Fibroblast of villous mesenchyme (primary cell): ENCODE measurements at places on chromosomes 4 and X. TPM values are rescaled to one million over a fixed set of nuclear protein-coding genes. Genes with fewer than 3 reads are reported as not detected.

GRCh38 chr4:24260923-24261564 lies 323.3 kb downstream of the DHX15 start:
- DNase-seq, result no peak

DNA sequence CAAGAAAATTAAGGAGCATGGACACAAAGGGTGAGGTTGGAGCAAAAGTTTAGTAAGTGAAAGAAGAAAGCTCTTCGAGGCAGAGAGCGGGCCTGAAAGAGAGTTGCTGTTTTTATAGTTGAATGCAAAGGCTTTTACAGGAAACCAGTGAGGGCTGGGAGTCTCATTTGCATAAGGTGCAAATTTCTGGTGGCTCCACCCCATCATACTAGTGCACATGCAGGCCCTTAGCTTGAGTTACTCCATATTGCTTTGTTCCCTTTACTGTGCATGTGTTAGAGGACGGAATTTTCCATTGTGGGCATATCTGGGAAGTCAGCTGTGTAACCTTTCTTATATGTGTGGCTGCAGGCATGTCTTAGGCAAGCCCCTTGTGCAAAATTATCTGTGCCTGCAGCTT lies 48.0 kb downstream of the CPE start:
- DNase-seq, result no peak

- no peak for DNase-seq
Observed at GRCh38 chr4:145891958-145892357, 46.7 kb downstream of the ZNF827 start.

Gene PIM2
- 4.5 and 12.5 TPM in 2 replicates for total RNA-seq

DNA sequence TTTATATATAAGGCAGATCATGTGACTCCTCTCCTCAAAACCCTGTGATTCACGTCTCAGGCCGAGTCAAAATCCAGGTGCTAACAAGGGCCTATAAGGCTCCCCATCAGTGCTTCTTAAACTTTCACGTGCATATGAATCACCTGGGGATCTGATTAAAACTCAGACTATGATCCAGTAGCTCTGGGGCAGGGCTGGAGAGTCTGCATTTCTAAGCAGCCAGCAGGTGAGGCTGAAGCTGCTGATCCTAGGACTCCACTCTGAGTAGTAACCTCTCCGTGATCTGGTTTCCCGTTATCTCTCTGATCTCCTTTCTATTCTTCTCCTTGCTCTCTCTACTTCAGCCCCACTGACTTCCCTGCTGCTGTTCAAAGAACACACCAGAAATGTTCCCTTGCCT lies 252.4 kb upstream of the RPS6KA3 start:
- DNase-seq, result no peak

GRCh38 chr4:158667651-158668198 lies 4.0 kb downstream of the C4orf46 start:
- peak; percentile 51 for DNase-seq

Gene SOWAHD
- total RNA-seq, result 0.43 TPM in 1 of 2 replicates, not detected in the other

DNA sequence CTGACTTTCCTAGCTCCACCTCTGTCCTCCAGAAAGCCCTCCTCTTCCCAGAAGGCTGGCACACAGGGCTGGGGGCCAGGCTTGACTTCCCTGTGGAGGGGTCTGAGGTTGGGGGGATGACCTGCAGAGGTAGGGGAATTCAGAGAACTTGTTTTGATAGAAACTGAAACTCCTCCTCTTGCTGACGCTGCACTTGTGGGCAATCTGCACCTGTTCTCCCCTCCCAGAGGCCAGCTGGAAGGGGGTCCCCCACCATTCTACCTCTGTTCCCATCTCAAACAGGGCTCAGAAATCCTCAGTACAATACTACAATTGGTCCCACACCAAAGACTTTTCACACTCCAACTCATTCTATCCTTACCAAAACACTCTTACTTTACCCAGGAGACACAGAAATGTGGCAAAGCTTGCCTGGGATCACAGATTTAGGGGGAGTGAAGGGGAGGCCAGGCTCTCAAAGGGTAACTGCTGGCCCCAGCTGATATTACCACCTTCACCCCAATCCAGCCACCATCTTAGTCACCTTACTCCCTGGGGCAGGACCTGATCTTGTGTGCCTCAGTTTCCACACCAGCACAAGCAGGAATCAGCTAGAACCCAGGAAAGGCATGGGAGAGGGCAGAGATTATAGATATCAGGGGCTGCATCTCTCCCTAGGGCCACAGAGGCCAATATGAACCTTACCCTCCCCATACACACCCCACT lies 18.5 kb downstream of the OTUD5 start:
- DNase-seq, result no peak

DNA sequence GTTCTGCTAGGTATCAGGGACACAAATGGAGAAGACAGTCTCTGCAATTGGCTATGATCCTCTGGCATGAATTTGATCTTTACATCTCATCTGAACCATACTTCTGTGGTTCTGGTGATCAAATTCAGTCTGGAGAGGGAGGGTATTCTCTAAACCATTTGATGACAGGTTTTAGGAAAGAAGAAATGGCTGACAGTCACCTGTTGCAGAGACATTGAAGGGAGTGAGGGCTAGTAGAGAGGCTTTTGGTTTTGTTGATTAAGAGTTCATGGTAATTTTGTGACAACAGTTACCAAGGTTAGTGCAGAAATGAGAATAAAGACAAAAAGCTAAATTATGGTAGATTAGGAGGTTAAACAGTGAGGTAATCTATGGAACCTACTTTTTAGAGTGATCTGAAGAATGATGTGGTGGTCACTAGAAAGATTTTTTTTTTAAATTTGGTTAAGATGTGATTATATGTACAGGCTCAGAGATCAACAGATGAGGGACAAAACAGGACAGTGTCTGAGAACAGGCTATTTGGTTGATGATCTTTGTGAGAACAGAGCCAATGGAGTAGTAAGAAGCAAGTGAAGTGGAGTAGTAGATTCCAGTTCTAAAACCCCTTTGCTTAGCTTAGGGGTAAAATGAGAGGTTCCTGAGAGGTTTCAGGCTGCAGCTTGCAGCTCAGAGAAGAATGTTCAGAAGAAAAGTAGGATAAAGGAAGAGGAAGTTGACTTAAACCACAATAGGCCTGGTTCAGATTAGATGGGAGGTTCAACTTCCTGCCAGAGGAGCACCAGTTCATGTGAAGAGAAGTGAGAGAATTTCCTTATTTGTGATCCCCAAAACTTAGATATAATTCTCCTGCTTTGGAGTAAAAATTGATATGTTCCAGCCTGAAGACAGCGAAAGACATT lies 34.7 kb downstream of the VSIG4 start:
- no peak for DNase-seq

Gene FRG2
- not detected in 2 replicates for total RNA-seq

GRCh38 chr4:144611850-144612249 lies 34.1 kb upstream of the HHIP start:
- peak; percentile 37 for DNase-seq

- DNase-seq, result no peak
Observed at GRCh38 chr4:137116144-137116543, 416.1 kb downstream of the PCDH18 start.

GRCh38 chrX:49212209-49212608 lies 12.2 kb upstream of the SYP start:
- no peak for DNase-seq

DNA sequence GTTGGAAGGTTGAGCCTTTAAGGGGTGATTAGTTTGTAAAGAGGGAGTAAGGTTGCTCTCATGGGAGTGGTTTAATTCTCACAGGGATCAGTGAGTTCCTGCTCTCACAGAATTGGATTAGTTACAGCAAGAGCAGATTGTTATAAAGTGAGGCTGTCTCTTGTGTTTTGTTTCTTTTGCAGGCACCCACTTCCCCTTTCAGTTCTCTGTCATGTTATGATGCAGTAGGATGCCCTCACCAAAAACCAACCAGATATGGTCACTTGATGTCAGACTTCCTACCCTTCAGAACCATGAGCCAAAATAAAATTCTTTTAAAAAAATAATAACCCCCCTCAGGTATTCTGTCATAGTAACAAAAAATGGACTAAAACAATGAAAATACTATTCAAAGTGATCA lies 19.9 kb upstream of the IGSF1 start:
- DNase-seq, result no peak

DNA sequence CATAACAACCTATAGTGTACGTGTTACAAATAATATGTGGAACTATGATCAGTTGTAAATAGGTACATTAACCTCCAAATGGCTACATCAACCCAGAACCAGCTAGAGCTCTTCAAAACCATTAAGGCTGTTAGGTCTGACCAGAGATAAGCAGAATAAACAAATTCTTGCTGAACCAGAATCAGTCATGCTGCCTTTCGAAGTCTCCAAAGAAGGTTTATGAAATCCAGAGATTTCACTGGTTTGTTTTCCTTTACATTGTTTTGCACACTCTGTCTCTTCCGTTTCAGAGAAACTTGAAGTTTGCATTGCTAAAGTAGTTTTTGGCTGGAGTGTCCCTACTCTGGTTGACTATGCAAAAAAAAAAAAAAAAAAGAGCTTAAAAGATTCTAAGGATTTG lies 177.3 kb upstream of the SLIT2 start:
- DNase-seq, result peak; percentile 26

DNA sequence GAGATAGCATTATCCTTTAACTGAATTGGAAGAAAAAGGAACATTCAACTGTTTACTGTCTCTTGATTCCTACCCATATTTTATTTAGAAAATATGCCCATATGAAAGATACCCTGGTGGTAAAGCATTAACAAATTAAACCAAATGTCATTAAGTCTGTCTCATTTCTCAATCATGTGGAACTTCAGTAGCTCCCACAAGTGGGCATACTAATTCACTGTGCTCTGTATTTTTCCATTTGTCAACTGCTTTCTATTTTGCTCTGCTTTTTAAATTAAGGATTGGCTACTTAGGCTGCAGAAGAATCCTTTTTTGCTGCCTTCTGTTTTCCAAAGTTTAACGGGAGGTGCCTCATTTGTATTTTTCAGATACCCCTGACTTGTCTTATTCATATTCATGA lies 77.2 kb downstream of the DDIT4L start:
- no peak for DNase-seq

GRCh38 chr4:14700544-14700943 lies 301.7 kb upstream of the CPEB2 start:
- no peak for DNase-seq

- DNase-seq, result no peak
Observed at GRCh38 chrX:40152741-40153344, 55.1 kb upstream of the BCOR start.

DNA sequence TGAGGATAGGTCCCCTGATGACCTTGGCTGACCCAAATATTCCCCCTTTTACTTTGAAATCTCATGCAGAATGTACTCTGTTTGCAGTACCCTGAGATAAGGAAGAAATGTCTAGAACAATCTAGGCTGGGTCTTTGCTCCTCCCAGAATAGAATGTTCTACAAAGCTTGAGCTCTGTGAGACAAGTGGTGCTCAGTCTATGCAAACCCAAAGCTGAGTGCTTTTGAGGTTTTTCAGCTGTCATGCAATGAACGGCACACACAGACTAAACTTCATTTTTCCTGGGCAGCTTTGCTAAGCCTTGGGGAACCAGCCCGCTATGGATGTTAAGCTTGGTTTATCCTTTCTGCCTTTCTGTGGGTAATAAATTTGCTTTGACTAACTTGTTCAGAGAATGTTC lies 513.6 kb downstream of the FAT4 start:
- no peak for DNase-seq

DNA sequence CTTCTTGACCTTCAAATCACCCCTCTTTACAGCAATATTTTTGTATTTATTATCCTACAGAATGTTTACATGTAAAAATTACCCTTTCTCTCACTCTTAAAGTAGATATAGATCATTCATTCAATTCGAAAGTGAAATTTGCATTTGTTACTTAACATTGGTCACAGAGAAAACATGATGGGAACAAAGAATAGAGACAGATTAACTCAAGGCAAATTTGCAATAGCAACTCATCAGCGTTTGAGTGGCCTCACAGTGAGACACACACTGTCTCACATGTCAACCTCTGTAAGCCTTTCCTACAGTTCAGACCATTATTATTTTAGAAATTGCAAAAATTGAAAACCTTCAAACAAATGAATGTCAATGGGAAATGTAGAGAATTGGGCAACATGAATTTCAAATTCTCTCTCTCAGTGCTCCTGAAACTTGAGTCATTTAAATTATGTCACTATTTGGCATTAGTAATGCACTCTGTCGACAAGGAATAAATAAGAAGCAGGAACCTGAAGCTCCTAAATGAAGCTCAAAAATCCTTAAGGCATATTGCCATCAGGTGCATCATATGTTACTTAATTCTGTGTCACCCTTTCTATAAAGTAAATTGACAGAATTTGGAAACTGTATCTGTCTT lies 148.3 kb upstream of the ANXA10 start:
- no peak for DNase-seq

DNA sequence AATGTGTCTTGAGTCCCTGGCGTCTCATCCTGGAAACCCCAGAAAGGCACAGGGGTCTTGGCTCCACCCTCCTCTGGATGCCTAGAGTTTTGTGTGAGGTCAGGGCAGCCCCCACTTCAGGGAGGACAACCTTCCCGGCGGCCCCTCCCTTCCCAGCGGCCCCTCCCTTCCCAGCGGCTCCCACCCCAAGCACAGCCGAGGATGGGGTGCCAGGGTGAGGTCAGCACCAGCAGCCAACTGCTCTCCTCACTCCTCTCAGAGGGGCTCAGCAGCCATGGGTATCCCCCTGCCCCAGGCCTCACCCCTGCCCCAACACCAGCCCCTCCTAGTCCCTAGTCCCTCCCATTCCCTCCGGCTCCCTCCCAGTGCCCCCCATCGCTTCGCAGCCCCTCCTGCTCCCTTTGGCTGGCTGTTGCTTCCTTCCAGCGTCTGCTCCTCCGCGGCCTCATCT lies 17.4 kb downstream of the DGKQ start:
- no peak for DNase-seq

- peak; percentile 3 for DNase-seq
Observed at GRCh38 chrX:113260474-113260873, 419.8 kb upstream of the AMOT start.

- peak; percentile 10 for DNase-seq
Observed at GRCh38 chrX:133698298-133698697, 283.0 kb upstream of the GPC4 start.

- no peak for DNase-seq
Observed at GRCh38 chr4:30866907-30867306, 146.7 kb downstream of the PCDH7 start.

Gene IL9R
- total RNA-seq, result not detected in 2 replicates

DNA sequence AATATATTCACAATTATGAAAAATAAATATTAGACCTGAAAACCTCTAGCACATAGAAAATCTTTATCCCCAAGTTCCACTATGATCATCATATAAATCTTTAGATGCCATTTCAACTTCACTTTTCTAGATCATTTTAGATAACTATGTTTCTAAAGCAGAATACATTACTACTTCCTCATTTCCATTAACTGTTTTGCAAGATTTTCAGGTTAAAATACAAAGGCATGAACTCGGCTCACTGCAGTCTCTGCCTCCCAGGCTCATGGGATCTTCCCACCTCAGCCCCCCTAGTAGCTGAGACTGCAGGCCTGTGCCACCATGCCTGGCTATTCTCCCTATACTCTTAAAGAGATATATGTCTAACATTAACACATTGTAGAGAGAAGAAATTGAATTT lies 1365.9 kb upstream of the AGA start:
- no peak for DNase-seq

- no peak for DNase-seq
Observed at GRCh38 chr4:84028340-84028739, 470.8 kb downstream of the NKX6-1 start.
